EH (cell line): ENCODE measurements at places on chromosomes 3 and 15.

DNA sequence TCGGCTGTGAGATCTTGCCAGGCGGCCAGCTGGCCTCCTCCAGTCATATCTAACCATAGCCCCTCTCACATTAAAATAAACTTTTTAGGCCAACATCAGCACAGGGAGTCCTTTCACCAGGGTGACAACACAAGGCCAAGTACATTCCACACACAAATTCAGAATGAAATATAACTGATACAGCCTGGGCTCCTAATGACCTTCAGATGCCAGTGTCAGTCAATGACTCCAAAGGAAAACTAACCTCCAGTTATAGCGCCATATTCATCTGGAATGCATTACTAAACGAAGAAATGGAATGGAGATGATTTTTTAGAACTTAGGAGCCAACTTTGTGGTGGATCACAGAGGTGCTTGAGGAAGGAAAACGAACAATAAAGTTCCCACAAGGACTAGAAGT lies 205.4 kb downstream of the GREM1 start:
- DNase-seq: peak; percentile 18

DNA sequence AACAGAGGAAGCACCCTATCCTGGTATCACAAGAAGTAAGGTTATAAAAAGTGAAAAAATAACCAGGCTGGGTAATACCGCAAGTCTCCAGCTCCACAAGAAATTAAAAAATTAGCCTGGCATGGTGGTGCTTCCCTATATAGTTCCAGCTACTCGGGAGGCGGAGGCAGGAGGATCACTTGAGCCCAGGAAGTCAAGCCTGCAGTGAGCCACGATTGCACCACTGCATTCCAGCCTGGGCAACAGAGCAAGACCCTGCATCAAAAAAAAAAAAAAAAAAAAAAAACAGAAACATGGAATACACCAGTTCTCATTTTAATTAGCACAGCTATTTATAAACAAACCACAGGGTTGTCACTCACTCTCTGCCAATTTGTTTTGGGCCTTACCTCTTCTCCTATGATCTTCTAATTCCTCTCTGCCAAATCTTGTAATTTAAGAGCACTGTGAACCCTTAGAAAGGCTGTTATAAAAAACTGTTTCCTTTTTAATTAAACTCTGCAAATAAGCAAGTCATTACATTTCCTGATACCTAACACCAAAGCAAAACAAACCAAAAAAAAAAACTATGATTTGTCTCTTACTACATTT lies 22.6 kb downstream of the DCUN1D1 start:
- no peak for DNase-seq

DNA sequence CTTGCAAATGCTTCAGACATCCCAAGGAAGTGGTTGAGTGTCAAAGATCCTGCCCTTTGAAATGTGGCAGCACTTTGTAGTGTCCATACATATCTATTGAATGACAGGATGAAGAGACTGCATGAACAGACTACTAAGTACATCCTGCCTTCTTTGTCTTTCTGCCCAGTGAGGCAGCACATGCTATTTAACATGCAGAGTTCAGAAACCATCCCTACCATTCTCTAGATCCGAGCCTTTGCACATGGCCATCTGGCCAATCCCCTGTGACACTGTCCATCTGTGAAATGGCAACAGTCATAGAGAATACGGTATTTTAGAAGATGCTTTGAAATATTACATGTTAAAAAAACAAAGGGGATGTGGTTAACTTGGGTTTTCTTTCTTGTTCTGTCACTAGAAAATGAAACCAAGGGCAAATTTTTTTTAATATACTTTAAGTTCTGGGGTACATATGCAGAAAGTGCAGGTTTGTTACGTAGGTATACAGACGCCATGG lies 519.6 kb downstream of the NTRK3 start:
- peak; percentile 54 for DNase-seq

GRCh38 chr3:196712514-196713413 lies 587 bp downstream of the PIGX start:
- DNase-seq: peak; percentile 69

DNA sequence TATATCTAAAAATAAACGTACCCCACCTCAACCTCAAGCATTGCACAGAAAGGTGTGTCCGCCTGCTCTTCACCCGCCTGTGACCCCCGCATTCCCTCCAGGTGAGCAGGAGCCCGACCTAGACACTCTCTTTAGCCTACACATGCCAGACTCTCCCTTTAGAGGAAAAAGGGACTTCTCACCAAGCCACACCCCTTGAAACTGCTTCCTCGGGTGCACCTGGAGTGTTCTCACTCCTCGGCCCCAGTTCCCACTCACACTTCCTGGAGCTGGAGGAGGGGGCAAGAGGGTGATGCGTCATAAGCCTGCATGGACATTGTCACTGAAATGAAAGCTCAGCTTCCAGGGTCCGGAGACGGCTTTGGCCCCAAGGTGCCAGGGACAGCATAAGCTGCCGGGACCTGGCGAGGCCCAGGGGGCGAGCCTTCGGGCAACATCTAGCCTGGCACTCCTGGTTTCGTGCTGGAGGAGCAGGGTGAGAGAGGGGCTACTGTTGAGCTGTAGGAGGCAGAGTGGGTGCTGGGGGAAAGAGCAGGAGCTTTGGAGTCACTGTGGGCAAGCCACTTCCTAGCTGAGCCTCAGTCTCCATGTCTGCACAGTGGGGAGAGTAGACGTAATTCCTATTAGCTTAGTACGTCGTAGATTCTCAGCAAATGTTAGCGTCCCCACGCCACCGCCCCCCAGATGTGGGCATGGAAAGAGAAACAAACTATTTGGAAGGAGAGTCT lies 9.8 kb upstream of the MUC4 start:
- no peak for DNase-seq

DNA sequence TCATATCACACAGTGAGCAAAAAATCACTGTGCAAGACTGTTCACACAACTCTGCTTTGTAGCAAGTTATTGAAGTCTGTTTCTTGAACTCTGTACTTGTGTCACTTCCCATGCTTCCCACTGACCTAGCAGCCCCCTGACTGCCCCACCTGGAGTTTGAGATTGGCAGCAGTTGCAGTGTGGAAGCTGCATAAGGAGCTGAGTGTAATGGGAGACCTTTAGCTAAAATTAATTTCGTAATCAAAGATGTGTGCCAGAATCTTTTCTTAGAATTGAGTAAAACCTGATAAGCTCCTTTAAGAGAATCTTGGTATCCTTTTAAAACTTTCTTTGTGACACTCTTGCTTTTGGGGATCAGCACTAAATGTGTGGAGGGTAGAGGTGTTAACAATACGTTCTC lies 42.8 kb downstream of the NKIRAS1 start:
- no peak for DNase-seq

GRCh38 chr3:112709911-112710310 lies 69.0 kb upstream of the CCDC80 start:
- peak; percentile 41 for DNase-seq

- peak; percentile 16 for DNase-seq
Observed at GRCh38 chr3:12288182-12289129, at the start of gene PPARG. PPARG (plus strand) TSS chr3:12289070; CDS start chr3:12379712, 90,642 bp downstream.

DNA sequence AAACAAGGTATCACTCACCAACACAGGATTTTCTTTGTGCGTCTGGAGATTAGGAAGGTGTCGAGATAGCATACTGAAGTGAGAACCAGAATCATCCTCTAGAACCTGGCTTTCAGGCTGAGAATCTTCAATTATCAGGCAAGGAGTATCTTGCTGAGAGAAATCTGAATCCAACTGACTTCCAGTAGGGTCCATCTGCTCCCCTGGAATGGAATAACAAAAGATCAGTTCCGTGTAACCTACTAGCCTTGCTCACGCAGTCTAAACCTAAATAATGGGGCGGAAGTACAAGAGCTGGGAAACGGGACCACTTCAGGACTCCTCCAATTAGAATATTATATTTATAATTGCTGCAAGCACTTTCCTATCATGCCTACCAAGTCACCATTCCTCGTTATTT lies 690 bp downstream of the TP53BP1 start:
- DNase-seq: no peak

- DNase-seq: peak; percentile 51
Observed at GRCh38 chr15:37133602-37134001, 33.3 kb upstream of the MEIS2 start.

GRCh38 chr3:183085634-183086390 lies 13.5 kb downstream of the MCCC1 start:
- DNase-seq: peak; percentile 55

DNA sequence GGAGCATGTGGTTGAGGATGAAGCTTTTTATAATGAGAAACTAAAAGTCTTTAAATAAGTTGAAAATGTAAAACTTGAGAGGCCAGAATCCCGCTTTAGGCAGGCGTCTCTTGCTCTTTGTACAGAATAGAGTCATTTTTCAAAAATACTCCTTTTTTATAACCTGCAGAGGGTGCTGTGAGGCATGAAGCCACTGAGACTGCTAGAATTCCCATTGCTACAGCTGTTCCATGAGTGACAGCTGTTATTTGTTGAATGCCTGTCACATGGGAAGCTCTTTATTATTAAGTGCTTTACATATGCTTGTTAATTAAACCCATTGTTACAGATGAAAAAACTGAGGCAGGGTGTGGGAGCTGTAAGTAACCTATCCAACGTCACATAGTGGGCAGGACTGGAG lies 18.5 kb downstream of the MINAR1 start:
- DNase-seq: peak; percentile 9

DNA sequence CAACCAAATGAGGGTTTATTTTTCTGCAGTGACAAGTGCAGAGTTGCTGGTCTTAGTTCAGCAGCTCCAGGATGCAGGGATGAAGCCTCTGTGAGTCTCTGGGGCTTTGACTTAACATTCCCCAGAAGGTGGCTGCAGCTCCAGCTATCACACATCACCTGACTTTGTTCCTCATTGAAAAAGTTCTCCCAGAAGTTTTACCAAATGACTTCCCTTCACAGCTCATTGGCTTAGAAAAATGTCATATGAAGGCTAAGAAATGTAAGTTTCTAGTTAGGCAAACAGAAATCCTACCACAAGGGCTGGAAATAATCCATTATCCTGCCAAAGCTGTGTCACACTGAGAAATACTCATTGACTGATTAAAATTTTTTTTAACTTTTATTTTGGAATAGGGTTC lies 184.9 kb downstream of the MINAR1 start:
- DNase-seq: no peak

- DNase-seq: no peak
Observed at GRCh38 chr3:144112036-144112435, 140.4 kb downstream of the DIPK2A start.

DNA sequence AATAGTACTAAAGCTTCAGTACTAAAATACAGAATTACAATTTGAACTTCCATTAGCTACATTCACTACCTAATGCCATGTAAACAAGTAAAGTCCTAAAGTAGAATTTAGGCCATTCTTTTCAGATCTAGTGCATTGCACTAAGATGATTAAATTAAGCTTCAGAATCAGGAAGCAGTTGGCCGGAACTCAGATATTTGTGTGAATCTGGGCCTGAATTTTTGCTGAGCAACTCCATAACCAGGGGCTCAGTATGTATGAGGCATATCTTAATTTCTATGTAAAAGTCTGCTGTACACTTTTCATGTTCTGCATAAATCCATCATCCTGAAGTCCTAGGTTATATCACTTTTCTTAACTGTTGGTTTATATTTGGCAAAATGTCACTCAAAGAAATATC lies 246.4 kb downstream of the RBMS3 start:
- no peak for DNase-seq

GRCh38 chr15:34109797-34110663 lies 8.1 kb downstream of the PGBD4 start:
- DNase-seq: peak; percentile 60

- DNase-seq: no peak
Observed at GRCh38 chr3:31882431-31882830, 98.6 kb downstream of the OSBPL10 start.

GRCh38 chr3:62493109-62493801 lies 119.9 kb upstream of the FEZF2 start:
- peak; percentile 2 for DNase-seq

DNA sequence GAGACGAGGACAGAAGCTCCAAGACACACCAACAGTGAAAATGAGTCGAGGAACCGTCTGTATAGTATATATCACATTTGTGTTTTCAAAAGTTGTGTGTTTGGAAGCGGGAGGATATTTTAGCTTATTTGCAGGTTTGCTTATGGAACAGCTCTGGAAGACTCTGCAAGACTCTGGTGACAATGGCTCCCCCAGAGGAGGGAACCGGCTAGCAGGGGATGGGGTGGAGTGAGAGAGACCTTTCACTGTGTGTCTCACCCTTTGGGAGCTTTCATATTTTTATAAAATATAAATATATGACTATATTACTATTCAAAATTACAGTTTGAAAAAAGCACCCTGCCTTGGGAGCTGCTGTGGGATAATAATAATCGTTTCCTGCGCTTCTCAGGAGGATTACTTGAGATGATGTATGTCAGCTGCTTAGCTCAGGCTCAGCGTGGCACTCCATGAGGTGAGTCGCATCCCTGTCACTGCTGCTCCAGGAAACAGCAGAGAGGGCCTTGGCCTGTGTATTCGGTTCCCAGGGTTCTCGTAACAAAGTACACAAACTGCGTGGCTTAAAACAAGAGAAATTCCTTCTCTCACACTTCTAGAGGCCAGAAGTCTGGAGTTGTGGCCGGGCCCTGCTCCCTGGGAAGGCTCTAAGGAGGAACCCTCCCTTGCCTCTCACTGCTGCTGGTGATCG lies 183.9 kb downstream of the FAM43A start:
- peak; percentile 83 for DNase-seq

DNA sequence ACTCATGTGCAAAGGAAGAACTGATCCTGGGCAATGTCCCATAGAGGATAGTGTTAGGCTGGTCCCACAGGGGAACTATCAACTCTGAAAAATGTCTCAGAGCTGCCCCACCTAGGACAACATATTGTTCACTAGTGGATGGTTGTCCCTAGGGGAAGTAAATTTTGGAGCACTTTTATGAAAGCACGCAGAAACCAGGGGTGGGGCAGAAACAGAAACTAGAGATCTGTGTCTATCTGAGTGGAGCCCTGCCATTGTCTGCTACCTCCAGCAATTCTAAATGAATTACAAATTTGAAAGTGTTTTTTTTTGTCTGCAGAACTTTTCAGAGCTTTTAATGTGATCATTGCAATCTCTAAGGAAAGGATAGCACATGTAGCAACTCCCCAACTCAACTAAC lies 357.1 kb upstream of the PROK2 start:
- no peak for DNase-seq

- DNase-seq: peak; percentile 35
Observed at GRCh38 chr15:52052066-52052935, 33.3 kb downstream of the MAPK6 start.

GRCh38 chr3:81839504-81840094 lies 78.2 kb upstream of the GBE1 start:
- DNase-seq: no peak

GRCh38 chr3:135218304-135218703 lies 423.2 kb downstream of the EPHB1 start:
- no peak for DNase-seq

DNA sequence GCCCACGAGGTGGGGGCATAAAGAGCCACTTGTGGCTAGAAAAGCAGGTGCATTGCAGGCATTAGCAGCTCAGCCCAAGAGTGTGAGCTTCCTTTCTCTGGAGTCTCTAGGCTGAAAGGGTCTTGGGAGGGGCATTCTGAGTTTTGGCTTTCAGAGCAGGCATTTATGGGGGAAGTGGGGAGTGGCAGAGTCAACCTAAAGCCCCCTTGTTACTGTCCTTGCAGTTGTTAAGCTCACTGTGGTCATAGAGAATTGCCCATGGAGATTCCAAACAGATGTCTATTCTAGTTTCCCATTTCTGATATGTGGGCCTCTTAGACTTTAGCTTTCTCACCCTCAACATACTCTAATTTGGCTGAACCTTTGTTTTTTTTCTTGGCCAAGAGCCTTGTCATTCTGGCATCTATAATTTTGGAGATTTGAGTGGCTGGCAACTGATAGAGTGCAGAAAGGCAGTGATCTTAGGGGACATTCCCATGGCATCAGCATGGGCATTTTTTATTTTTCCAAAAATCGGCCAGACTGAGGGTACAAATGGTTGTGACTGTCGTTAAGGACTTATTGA lies 217.9 kb downstream of the THSD4 start:
- DNase-seq: no peak

- DNase-seq: peak; percentile 25
Observed at GRCh38 chr3:98824256-98824655, 61.1 kb downstream of the ST3GAL6 start.
